ENCODE measurements at places on chromosomes 1 and 21.

DNA sequence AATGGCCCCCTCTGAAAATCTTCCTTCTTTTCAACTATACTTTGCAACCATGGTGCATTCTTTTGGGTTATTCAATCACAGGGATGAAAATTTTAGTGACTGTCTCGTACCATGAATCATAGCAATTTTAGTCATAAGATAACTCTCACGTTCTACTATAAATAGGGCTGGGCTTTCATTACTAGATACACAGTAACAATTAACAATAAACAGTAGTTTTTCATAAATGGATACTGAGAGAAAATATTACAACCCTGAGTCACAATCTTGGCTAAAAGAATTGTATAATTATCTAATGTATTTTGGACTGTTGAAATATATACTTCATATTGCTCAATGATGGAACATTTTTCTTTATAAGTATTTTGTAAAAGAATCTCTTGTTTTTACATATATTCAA is 96.1 kb downstream of the TEX35 start:
- no peak for DNase-seq

GRCh38 chr1:22547186-22547817 is 16.0 kb upstream of the EPHA8 start:
- DNase-seq = no peak

- DNase-seq = peak; percentile 46
These were observed 138.1 kb upstream of the HMCN1 start for GRCh38 chr1:185595835-185596667.

GRCh38 chr21:15826147-15826780 is 96.5 kb downstream of the USP25 start:
- no peak for DNase-seq

DNA sequence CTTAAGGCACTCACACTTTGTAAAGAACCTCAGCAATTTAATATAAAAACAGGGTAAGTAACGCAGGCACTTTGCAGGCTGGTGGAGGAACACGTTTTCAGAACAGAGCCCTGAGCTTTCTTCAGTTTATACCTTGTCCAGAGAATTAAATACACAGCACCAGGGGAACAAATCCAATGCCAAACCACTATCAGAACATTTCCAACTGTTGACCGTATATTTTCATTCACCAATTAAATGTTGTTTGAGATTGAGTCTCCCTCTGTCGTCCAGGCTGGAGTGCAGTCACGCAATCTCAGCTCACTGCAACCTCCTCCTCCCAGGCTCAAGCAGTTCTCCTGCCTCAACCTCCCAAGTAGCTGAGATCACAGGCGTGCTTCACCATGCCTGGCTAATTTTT is 29.7 kb downstream of the CLSTN1 start:
- DNase-seq = no peak

- DNase-seq = no peak
These were observed 75.3 kb downstream of the HLX start for GRCh38 chr1:220954321-220955075.

- DNase-seq = no peak
These were observed 28.9 kb upstream of the CLSTN1 start for GRCh38 chr1:9852410-9853248.

- DNase-seq = no peak
These were observed 8.9 kb downstream of the MTF1 start for GRCh38 chr1:37850352-37850955.

DNA sequence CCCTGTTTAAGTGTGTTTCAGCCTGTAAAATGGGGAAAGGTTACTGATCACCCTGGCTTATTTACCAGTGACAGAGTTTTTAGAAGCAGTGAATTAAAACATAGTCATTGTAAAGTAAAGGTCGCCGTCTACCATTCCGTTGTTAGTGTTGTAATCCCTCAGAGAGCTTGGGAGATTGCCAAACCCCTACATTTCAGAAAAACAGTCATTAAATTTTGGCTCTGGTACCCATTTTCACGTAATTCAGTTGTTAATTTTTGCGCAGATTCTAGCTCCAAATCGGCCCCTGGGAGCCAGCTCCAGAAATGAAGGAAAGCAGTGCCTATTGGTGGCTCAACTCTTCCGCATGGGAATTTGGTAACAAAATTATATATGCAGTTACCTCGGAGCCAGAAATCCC is 127.7 kb upstream of the AJAP1 start:
- no peak for DNase-seq

DNA sequence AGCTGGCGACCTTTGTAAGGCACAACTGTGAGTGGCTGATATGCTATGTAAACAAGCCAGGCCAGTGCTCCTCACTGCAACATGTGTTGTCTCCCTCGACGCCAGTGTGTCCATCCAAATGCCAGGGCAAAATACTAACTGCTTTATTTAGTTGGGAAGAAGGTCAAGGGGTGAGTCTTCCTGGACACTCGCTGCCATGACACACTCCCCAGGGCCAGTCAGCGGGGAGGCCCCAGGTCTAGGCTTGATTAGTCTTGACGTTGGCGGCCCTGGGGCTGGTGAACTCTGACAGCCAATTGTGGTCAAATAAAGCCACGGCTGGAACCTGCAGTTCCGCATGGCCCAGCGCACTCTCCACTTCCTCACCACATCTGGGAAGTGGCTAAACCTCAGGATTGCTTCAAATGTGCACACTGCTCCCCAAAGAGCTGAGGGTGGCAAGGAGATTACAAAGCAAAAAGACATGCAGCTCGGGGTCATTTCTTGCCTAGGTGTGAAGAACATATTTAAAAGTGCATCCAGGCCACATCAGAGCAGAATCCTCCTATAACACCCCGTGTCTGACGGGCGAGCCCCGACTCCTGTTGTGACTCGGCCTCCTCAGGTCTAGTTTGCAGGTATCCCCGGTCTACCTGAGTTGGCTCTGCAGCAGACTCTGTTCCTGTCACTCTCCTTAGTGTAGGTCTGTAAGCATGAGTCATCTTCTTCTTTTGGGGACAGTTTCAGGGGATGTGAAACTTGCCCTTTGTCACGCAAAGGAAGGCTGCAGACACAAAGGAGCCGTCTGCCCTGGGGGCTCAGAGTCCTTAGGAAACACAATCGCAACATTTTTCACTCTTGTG is 183.5 kb downstream of the RUNX1 start:
- peak; percentile 28 for DNase-seq

GRCh38 chr1:61362351-61362750 is 280.0 kb downstream of the NFIA start:
- DNase-seq = no peak

- DNase-seq = no peak
These were observed 1.8 kb upstream of the KRTAP10-12 start for GRCh38 chr21:44695184-44695583.

GRCh38 chr1:47703981-47704596 is 266.2 kb downstream of the FOXD2 start:
- no peak for DNase-seq

DNA sequence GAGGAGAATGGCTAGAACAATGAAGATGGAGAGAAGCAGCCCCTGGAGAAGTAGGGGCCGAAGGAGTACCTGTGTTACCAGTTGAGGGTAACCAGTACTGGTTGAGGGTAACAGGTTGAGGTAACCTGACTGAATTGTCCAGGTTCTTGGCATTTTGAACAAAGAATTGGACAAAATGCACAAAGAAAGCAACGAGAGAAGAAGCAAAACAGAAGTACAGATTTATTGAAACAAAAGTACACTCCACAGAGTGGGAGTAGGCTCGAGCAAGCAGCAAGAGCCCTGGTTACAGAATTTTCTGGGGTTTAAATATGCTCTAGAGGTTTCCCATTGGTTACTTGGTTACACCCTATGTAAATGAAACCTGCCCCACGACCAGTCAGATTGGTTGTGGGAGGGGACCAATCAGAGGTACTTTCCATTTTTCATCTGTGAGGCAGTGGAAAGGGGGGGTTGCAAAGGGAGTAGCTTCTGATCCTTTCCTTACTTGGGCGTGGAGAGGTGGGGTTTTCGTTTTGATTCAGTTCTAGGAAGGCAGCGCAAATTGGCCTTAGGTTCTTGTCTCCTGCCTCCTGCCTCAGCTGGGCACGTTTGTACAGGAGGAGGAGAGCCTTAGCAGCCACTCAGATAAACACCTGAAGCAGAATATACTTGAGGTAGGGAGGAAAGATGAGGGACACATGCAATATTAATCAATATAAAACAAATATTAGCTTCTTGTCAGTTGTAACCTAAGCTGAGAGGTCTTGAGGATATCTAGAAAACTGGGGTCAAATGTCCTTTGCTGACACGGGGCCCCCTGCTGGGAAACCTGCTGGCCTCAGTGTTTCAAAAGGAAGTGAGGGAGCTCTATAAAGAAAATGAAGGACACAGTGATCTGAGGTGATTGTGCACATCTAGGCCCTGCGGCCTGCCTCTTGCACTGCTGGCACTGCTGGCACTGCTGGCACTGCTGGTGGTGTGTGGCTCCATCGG is 14.3 kb upstream of the LSM10 start:
- DNase-seq = no peak

DNA sequence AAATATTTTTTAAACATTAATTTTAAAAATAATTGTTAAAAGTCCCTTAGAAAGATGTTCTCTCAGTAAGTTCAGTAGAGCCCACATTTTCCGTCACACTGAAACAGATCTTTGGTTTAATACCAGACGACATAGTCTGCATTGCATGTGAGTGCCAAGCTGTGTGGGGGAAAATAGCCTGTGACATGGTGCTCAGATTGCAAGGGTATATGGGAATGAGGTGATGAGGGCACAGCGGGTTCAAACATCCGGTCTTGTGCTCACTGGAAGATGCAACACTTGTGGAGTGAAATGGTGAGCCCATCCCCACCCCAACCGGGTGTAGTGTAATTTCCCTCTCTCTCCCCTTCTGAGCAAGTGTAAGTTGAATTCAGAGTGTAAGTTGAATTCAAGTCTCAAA is 114.3 kb downstream of the PEX14 start:
- no peak for DNase-seq

DNA sequence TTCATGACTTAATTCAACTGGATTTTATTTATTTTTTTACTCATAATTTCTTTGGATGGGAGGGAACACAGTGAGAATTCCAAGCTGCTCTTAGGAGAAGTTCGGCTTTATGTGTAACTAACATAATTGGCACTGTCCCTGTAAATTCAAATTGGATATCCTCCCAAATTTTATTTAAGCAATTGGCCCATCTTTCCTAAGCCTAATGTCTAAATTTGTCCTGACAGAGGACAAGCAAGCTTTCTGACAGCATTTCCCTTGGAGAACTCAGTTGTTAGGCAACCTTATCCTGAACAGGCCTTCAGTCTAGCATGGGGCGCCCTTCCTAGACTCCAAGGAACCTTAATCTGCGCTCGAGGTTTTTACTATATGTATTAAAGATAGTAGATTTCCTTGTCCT is 550.3 kb downstream of the NUF2 start:
- DNase-seq = no peak

- no peak for DNase-seq
These were observed 34.1 kb downstream of the CLCA1 start for GRCh38 chr1:86502721-86503405.

- DNase-seq = no peak
These were observed 136.8 kb downstream of the KCNK2 start for GRCh38 chr1:215219372-215219771.

DNA sequence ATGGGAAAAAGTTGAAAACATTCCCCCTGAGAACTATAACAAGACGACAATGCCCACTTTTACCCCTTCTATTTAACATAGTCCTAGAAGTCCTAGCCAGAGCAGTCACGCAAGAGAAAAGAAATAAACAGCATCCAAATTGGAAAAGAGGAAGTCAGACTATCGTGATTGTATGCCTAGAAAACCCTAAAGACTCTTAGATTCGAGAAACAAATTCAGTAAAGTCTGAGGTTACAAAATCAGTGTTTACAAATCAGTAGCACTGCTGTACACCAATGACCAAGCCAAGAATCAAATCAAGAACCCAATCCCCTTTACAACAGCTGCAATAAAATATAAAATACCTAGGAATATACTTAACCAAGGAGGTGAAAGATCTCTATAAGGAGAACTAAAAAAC is 72.4 kb downstream of the POU2F1 start:
- no peak for DNase-seq

All from stimulated activated CD4-positive, alpha-beta T cell treated with anti-CD3 and anti-CD28 coated beads, Interleukin-1b, Interleukin-23, amount 100 ng/mL, for 4 hours (primary cell).